PC-3 (cell line): ENCODE measurements at places on chromosomes 16 and 17. TPM values are rescaled to one million over a fixed set of nuclear protein-coding genes. Genes with fewer than 3 reads are reported as not detected.

DNA sequence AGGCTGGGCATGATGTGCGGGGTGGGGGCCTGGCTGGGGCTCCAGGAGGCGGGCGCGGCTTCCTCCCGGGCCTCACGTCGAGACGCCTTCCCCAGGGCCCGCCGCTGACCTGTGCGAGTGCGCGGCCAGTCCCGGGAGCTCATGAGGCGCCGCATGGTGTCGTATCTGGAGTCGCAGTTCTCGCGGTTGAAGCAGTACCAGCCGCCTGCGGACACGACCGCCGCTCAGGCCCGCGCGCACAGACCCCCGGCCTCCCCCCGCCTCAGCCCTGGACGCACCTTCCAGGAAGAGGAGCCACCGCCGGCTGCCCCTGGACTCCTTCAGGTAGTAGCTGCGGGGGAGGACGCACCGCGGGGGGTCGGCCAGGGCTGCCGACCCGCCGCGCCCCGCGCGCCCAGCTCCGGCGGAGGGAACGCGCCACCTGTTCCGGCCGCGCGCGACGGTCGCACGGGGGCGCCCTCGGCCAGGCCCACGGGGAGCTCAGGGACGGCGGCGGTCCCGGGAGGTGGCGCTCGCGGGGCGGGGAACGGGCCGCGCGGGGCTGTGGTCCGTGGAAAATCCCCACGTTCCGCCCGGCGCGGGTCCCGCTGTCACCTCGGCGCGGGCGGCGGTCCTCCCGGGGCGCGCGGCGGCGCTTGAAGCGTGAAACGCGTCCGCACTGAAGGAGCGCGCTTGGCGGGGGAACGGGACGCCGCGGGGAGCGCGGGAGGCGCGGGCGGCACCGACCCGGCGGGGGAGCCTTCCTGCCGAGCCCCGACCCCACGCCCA lies 1.4 kb downstream of the NOTUM start:
- peak; percentile 59 for DNase-seq

DNA sequence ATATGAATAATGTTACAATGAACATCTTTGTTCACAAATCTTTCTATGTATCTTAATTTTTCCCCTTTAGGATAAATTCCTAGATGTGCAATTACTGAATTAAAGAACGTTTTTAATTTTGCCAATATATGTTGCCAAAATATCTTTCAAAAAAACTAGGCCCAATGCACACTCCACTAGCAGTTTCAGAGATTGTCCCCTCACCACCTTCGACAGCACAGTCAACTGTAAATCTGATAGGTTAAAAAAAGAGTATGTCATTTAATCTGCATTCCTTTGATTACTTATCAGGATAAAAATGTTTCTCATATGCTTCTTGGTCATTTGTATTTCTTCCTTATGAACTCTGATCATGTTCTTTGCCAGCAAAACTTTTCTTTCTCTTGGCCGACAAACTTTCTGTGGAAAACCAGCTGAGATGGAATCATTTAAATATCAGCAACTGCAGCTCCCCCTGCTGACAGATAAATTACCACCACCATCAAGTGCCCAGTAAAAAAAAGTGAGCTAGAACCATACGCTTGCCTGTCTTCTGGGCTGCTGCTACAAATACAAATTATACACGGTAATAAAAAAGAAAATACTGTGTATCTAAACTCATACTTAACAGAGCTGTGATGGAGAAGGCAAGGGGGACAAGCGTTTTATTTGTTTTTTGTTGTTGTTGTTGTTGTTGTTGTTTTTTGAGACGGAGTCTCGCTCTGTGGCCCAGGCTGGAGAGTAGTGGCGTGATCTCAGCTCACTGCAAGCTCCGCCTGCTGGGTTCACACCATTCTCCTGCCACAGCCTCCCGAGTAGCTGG lies 19.6 kb upstream of the KANSL1 start:
- peak; percentile 77 for DNase-seq

- no peak for DNase-seq
These were observed 1.7 kb upstream of the THRA start for GRCh38 chr17:40060887-40061608.

DNA sequence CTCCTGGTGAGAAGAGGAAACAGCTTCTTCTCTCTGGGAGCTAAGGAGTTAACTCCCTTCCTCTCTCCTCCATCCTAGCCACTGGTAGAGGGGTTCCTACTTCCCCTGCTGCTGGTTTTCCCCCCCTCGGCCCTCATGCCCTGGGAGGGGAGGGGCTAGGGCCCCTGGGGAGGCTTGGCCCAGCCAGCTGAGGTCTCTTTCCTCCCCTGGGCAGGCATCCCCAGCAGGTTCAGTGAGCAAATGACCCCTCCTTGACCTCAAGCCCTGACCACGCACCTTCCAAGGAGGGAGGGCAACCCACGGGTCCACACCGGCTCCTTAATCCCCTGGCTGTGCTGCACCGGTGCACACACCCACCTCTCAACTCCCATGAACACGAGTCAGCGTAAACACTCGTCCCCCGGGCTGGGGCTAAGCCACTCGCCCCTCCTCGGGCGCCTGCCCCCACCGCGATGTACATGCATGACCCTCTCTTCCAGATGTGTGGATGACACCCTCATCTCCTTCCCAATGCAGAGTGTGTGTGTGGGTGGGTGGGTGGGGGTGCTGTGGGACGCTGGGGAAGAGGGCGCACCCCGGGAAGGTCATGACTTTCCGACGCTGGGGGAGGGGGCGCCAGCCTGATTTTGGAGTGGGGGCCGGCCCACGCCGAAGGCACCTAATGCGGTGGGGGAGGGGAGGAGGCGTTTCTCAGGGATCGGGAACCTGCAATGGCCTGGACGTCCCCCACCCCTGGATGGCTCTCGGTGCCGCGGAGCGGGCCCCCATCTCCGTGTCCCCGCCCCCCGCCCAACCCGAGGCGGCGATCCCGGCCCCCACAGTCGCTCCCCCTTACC lies 33.7 kb downstream of the SRCIN1 start:
- no peak for DNase-seq

ADAM11 gene
- 2.7 and 2.9 TPM in 2 replicates for total RNA-seq

SNAI3 gene
- total RNA-seq: 0.22 and 0.46 TPM in 2 replicates

DNA sequence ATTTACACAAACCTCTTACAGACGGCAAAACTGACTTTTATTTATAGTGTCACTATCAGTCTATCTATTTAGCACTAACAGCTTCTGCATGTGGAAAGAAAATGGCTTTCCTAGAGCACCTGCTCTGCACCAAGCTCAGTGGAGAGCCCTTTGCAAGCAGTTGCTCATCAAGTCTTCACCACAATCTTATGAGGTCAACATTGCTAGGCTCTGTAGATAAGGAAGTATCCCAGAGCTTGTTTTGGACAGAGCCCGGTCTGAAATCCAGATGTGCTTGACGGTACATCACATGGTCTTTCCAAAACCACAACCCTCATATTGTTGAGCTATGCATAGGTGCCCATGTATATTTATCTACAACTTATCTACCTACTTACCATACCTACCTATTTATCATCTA lies 572.7 kb upstream of the CDH5 start:
- DNase-seq: no peak
